ENCODE measurements at places on chromosomes 2 and 18. TPM values are rescaled to one million over a fixed set of nuclear protein-coding genes. Genes with fewer than 3 reads are reported as not detected.

HOXD1 gene
- total RNA-seq: not detected

TMEFF2 gene
- 1.8 TPM for total RNA-seq

PASK gene
- total RNA-seq: 71.3 TPM

PCARE gene
- total RNA-seq: not detected

DNA sequence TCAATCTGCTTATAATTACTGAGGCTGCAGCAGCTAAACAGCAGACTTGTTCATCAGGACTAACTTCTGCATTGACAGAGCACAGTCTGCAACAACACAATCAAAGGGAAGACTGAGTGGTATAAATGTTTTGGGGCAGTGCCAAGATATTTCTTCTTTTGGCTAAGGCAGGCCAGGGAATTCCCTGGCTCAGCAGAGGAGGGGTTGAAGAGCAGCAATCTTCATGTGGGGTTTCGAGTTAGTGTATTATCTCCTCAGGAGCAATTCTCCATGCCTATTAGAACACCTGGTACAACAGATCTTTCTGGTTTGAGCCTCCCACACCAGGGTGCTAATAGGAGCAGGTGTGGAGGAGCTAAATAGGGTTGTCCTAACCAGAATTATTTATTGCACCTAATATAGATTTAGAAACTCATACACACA is 103.0 kb upstream of the STK17B start:
- peak overlapping the region; percentile 51 for H3K27ac ChIP-seq
- H3K4me1 ChIP-seq: peaks cover 3% of the 10 kb centered on the region
- H3K27me3 ChIP-seq: no peaks in the 10 kb centered on the region
- DNase-seq: no peak
- H3K36me3 ChIP-seq: peaks cover 3% of the 10 kb centered on the region

DNA sequence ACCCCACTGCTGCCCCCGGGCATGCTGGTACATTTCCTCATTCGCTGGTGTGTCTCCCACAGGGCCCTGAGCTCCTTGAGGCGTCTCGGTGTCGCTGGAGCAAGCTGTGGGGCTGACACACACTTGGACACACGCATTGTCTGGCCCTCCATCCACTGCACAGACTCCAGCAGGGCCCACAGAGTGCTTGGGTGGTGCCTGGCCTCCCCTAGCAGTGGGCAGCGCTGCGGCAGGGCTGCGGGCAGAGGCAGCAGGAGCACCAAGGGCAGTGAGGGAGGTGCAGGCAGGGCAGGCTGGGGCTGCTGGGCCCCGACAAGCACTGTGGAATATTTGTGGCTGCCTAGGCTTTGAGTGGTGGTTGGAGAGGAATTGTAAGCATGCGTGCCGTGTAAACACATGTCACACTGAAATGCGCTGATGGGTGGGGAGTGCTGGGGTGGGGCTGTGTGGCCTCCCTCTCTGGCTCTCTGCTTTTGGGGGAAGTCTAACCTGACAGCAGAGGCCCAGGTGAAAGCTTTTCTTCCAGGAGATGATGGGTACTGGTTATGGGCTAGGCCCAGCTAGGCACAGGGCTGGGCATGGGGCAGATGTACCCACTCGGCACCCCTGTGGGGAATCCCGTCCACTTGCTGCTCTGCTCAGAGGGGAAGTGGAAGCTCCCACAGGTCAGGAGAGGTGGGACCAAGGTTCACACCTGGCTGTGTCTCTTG is 55.5 kb upstream of the HS6ST1 start:
- no peak for DNase-seq
- no peaks in the 10 kb centered on the region for H3K36me3 ChIP-seq
- H3K4me3 ChIP-seq: no peak overlapping the region

- no peaks in the 10 kb centered on the region for H3K36me3 ChIP-seq
- H3K4me3 ChIP-seq: no peak overlapping the region
- H3K4me1 ChIP-seq: no peaks in the 10 kb centered on the region
- no peak for DNase-seq
- H3K27ac ChIP-seq: no peak overlapping the region
These were observed 738.7 kb upstream of the CHAC2 start for GRCh38 chr2:53028746-53029423.

GRCh38 chr2:195575879-195576401 is 81.1 kb upstream of the SLC39A10 start:
- DNase-seq: no peak
- H3K27me3 ChIP-seq: no peaks in the 10 kb centered on the region
- H3K27ac ChIP-seq: no peak overlapping the region
- no peak overlapping the region for H3K4me3 ChIP-seq
- H3K4me1 ChIP-seq: no peaks in the 10 kb centered on the region

DNA sequence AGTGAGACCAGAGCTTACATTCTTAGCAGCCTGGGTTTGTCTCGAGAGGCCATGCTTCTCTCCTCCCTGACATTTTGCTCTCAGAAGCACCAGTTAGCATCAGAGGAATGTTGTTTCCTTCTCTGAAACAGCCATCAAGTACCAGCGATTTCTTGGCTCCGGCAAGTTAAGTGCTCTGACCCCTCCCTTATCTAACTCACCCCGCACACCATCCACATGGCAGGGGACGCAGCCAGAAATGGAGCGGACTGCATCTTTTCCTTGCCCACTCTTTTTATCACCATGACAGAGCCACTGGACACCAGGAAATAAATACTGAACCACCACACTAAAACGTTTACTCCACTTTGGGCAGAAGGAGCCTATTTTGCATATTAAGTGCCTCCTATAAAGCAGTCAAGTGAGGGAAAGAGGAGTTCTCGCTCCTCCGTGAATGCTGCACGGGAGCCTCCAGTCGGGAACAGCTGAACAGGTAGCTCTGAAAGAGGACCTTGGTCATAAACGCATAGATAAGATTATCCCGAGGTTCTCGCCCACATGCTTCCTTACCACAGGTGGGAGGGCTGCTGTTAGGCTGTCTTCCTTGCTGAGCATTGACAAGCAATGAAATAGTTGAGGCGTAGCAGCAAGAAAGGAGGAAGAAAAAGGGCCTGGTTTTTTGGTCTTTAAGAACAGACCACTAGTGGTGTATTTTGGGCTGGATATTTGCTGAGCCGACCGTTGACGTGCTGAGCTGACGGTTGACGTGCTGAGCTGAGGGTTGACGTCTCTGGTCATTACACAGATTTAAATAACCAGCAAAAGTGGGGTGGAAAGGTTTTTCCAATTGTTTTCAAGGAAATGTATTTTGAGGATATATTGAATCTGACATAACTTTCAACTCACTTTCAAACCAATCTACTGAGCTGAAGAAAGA is 71.4 kb upstream of the ITGB6 start:
- no peak overlapping the region for H3K4me3 ChIP-seq
- H3K27me3 ChIP-seq: no peaks in the 10 kb centered on the region
- H3K4me1 ChIP-seq: peaks cover 22% of the 10 kb centered on the region
- peaks cover 1% of the 10 kb centered on the region for H3K36me3 ChIP-seq
- no peak for DNase-seq

- no peaks in the 10 kb centered on the region for H3K4me1 ChIP-seq
- no peaks in the 10 kb centered on the region for H3K36me3 ChIP-seq
- H3K27me3 ChIP-seq: no peaks in the 10 kb centered on the region
- no peak overlapping the region for H3K4me3 ChIP-seq
These were observed 8.8 kb upstream of the POLI start for GRCh38 chr18:54260396-54261072.

DNA sequence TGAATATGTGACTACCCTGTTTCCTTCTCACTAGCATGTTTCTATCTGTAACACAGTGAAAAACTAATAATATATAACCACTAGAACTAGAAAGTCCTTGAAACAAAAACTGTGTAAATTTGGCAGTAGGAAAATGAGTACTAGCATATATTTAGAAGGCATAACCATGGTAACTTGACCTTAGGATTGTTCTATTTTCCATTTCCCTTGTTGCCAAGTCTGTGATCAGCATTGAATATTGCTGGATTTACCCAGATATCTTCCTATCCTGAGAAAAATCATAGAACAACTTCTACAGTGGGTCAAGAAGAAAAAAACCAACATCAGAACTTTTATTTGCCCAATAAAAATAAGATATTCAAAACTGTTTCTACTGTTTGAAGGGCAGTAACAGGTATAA is 563.9 kb upstream of the NRXN1 start:
- no peak for DNase-seq
- H3K27ac ChIP-seq: no peak overlapping the region
- no peak overlapping the region for H3K4me3 ChIP-seq
- no peaks in the 10 kb centered on the region for H3K4me1 ChIP-seq
- H3K27me3 ChIP-seq: no peaks in the 10 kb centered on the region

DNA sequence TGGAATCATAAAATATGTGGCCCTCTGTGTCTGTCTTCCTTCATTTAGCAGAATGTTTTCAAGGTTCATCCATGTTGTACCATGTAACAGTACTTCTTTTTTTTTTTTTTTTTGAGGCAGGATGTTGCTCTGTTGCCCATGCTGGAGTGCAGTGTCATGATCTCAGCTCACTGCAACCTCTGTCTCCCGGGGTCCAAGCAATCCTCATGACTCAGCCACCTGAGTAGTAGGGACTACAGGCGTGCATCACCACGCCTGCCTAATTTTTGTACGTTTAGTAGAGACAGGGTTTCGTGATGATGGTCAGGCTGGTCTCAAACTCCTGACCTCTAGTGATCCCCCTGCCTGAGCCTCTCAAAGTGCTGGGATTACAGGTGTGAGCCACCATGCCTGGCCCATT is 31.2 kb downstream of the RAB1A start:
- H3K4me3 ChIP-seq: no peak overlapping the region
- peaks cover 12% of the 10 kb centered on the region for H3K36me3 ChIP-seq
- no peak for DNase-seq
- H3K27ac ChIP-seq: no peak overlapping the region
- peaks cover 4% of the 10 kb centered on the region for H3K4me1 ChIP-seq

- H3K27ac ChIP-seq: no peak overlapping the region
- H3K27me3 ChIP-seq: no peaks in the 10 kb centered on the region
- no peak overlapping the region for H3K4me3 ChIP-seq
- H3K4me1 ChIP-seq: no peaks in the 10 kb centered on the region
These were observed 221.9 kb upstream of the CELF4 start for GRCh38 chr18:37787452-37787851.

GRCh38 chr2:152920846-152921245 is 202.4 kb downstream of the ARL6IP6 start:
- peaks cover 22% of the 10 kb centered on the region for H3K27me3 ChIP-seq
- no peak overlapping the region for H3K27ac ChIP-seq
- H3K4me1 ChIP-seq: no peaks in the 10 kb centered on the region
- H3K36me3 ChIP-seq: no peaks in the 10 kb centered on the region

DNA sequence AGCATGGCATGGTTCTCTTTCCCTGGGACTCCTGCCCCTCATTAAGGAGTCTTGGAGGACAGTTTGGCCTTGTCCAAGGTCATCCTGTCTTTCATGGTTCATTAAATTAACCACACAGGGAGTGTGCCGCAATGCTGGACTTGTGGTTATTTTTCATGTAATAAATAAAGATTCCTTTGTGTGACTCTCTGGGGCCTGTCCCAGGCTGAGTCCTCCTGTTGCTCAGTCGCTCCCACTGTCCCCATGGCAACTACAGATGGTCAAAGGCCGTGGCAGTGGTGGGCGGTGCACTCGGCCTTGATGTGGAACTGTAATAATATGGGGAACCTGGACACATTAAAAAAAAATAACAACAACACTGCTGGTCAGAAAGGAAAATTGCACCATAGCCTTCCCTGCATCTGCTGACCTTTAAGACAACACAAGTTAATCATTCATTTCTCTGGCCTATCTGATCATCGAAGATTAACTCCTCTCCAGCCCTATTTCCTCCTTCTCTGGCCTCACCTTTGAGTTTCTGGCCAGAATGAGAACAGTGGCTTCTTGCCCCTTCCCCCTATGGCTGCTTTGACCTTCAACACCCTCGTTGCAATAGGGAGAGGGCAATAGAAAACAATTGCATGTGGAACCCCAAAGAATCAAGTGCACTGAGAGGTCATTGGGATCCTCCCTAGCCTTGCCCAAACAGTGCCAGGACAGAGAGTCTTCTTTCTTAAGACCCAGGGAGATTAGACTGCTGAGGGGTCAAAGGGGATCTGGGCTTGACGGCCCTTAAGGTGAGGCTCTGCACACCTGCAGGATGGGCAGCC is 44.7 kb downstream of the PSD4 start:
- H3K27ac ChIP-seq: peak overlapping the region; percentile 88
- peak overlapping the region; percentile 66 for H3K4me3 ChIP-seq
- H3K36me3 ChIP-seq: no peaks in the 10 kb centered on the region
- no peak for DNase-seq
- H3K27me3 ChIP-seq: no peaks in the 10 kb centered on the region

DNA sequence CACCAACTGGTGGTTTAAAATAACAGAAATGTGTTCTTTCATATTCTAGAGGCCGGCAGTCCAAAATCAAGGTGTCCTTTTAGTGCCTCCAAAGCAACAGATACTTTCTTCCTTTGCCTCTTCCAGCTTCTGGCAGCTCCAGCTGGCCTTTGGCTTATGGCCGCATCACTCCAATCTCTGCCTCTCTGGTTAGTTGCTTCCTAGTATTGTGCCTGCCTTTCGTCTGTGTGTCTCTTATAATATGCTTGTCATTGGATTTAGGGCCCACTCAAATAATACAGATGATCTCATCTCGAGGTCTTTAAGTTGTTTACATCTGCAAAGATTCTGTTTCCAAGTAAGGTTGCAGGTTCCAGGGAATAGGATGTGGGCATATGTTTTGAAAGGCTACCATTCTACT is 855.2 kb upstream of the ID2 start:
- no peaks in the 10 kb centered on the region for H3K27me3 ChIP-seq
- H3K27ac ChIP-seq: no peak overlapping the region
- peaks cover 3% of the 10 kb centered on the region for H3K4me1 ChIP-seq
- DNase-seq: no peak

- no peaks in the 10 kb centered on the region for H3K27me3 ChIP-seq
- peaks cover under 1% of the 10 kb centered on the region for H3K36me3 ChIP-seq
- no peak for DNase-seq
- H3K4me3 ChIP-seq: no peak overlapping the region
These were observed 27.6 kb downstream of the ST3GAL5 start for GRCh38 chr2:85861180-85861579.

- H3K27ac ChIP-seq: no peak overlapping the region
- peaks cover 17% of the 10 kb centered on the region for H3K27me3 ChIP-seq
- H3K4me1 ChIP-seq: peaks cover 15% of the 10 kb centered on the region
- no peak overlapping the region for H3K4me3 ChIP-seq
- DNase-seq: no peak
These were observed 18.9 kb upstream of the PDIA6 start for GRCh38 chr2:10831400-10831985.

DNA sequence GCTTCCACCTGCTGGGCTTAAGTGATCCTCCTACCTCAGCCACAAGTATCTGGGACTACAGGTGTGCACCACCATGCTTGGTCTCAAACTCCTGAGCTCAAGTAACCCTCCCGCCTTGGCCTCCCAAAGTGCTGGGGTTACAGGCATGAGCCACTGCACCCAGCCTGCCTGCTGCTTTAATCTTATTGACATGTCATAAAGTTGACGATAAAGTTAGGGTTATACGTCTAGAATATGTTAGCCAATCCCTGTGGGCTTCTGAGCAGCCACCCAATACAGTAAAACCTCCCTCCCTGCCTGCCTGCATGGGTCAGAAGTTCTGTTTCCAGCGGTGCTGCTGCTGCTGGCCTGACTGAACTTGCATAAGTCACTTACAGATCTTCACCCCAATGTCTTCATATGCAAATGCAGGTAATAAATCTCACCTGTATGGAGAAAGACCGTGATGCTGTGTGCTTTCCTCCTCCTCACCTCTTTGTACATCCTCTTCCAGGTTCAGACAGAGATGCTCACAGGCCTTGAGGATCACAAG is 30.1 kb downstream of the TGIF1 start:
- no peak overlapping the region for H3K4me3 ChIP-seq
- H3K4me1 ChIP-seq: peaks cover 4% of the 10 kb centered on the region
- H3K36me3 ChIP-seq: peaks cover 2% of the 10 kb centered on the region
- no peak for DNase-seq
- no peaks in the 10 kb centered on the region for H3K27me3 ChIP-seq
- H3K27ac ChIP-seq: no peak overlapping the region

Data from neural crest cell (in vitro differentiated cells).